ENCODE measurements at places on chromosomes 16 and 17.
A peak's percentile ranks its signal among the peaks of the same experiment; 100 is the strongest.

DNA sequence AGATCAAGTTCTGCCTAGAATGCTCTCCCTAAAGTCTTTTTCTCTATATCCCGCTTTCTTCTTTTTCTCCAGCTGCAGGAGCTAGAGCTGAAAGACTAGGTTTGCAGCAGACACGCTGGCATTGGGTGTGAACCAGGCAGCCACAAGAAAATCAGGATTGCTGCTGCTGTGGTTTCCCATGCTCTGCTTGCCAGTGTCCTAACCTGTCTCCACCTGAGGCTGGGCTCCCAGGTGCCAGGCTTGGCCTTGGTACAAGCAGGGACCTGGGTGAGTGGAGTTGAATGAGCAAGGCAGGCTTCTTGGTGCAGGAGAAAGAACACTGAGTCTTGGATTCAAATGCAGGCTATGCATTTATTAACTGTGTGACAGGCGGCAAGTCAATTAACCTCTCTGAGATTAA, 440.3 kb upstream of the MAF start:
- DNase-seq: no peak

GRCh38 chr16:48317614-48318315, 67.4 kb downstream of the SIAH1 start:
- DNase-seq: peak; percentile 93

GRCh38 chr17:81398832-81399411, 3.7 kb downstream of the BAHCC1 start:
- DNase-seq: peak; percentile 70

GRCh38 chr17:33285413-33285812, 7.7 kb downstream of the ASIC2 start:
- DNase-seq: no peak

DNA sequence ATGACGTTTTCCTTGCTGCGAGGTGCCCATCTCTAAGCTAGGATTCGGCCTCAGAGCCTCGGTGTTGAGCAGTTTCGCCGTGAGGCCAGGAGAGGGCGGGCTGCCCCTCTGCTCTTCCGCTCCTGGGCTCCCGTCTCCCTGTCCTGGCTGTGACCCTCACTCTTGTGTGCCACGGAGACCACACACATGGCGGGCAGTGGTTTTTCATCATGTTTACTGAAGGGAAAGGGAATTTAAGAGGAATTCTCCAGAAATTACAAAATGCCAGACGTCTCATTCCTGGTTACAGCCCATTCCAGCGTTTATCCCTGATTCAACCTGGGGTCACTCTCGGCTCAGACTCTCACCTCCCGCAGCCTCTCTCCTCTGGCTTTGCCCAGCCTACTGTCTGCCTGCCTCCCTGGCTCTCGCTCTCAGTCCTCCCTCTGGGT, 96.8 kb upstream of the ELAC2 start:
- peak; percentile 55 for DNase-seq

DNA sequence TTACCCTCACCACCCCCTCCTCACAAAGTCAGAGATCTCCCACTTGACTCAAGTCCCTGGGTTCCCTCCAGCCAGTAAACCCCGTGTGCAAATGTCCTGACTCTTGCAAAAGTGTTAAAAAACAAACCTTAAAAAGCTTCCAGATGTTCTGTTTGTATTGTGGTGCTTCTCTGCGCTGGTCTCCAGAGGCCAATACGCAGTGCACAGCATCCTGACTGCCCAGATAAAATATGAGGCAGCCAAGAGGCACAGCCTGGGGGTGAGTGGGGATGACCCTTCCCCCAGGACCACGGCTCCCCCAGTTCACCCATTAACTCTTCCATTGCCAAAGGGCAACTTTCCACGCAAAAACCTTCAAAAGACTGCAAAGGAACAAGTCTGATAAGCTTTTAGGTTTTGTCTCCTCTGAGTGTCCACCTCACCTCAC, 291.8 kb downstream of the SOX9 start:
- DNase-seq: no peak

GRCh38 chr17:76384222-76384986, at the start of gene SPHK1:
Gene SPHK1 (plus strand): TSS chr17:76384609. CDS start chr17:76385645, 1,036 bp downstream.
- peak; percentile 84 for DNase-seq

DNA sequence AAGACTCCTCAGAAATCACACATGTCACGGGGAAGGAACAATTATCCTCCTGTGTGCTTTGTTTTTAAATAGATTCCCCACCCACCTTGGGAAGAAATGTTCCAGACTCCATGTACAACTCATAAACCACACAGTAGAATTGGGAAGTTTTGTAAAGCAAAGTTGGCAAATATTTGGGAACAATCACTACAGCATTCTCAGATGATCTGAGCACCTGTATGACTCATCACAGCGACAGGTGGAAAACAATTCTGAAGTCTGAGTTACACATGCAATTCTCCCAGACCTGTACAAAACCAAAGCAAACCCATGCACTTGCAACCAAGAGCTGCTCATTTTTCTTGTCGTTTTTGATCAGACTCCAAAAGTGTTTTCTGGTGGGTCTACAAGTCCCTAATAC, 14.4 kb upstream of the MYLK3 start:
- DNase-seq: no peak

- DNase-seq: no peak
Measured at GRCh38 chr16:11978080-11978479, 1.5 kb downstream of the SNX29 start.

GRCh38 chr16:55273356-55273755, 50.6 kb upstream of the IRX6 start:
- DNase-seq: no peak

- no peak for DNase-seq
Measured at GRCh38 chr17:78592991-78593329, 15.8 kb upstream of the DNAH17 start.

GRCh38 chr16:24800586-24800985, 45.2 kb upstream of the SLC5A11 start:
- DNase-seq: no peak

DNA sequence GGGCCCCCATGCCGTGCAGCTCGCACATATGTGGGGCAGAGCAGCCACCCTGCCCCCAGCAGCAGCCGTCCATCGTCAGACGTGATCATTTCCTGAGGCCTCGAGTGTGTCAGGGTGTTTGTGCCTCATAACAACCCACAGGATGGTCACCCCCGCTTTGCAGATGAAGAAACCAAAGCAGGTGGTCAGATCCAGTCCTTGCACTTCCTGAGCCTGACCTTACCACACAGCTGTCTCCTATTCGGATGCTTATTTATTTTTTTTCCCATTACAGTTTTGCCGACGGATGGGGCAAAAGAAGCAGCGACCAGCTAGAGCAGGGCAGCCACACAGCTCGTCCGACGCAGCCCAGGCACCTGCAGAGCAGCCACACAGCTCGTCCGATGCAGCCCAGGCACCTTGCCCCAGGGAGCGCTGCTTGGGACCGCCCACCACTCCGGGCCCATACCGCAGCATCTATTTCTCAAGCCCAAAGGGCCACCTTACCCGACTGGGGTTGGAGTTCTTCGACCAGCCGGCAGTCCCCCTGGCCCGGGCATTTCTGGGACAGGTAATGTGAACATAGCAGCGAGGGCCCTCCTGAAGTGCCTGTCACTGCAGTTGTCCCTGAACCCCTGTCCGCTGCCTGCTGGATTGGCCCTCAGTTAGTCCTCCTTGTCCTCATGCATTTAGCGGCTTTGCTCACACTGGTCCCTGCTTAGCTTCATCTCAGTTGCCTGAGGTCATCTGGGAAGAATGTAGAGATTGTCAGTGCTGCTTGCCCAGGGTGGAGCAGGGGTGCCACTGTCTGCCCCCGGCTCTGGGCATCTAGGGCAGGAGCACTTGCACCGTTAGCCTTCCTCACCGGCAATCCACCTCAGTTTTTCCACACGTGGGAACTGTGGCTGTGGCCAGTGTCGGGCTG, 1.4 kb downstream of the MPG start:
- peak; percentile 68 for DNase-seq

DNA sequence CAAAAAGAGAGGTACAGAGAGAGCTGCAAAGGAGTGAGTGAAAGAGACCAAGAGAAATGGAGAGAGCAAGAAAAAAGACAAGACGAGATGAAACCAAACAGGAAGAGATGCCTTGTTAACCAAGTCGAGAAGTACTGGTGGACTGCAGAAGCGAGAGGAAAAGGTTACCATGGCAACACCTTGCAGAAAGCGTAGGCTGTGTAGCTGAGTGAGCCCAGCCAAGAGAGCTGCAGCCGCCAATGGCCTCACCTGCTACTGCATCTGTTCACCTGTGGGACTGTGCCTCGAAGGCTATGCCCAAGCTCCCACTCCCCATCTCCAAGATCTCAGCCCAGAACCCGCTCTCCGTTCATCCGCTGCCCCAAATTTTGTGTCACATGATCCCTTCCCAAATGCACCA, 161.3 kb downstream of the SLC39A11 start:
- peak; percentile 10 for DNase-seq

DNA sequence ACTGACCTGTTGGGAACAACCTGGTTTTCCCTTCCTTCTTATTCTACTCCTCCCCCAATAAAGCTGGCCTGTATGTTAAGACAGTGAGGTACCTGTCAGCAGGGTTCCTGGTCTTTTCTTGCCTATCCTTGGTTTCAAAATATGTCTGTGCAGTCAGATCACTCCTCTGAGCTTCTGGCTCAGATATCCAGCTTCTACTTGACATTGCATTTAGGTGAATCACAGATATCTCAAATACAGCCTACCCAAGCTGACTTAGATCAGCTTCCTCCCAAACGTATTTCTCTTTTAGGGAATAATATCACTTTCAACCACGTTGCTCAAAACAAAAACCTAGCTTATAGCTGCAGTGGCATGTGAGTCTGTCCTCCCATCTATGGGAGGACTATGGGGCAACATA, 48.7 kb downstream of the TEX14 start:
- no peak for DNase-seq

DNA sequence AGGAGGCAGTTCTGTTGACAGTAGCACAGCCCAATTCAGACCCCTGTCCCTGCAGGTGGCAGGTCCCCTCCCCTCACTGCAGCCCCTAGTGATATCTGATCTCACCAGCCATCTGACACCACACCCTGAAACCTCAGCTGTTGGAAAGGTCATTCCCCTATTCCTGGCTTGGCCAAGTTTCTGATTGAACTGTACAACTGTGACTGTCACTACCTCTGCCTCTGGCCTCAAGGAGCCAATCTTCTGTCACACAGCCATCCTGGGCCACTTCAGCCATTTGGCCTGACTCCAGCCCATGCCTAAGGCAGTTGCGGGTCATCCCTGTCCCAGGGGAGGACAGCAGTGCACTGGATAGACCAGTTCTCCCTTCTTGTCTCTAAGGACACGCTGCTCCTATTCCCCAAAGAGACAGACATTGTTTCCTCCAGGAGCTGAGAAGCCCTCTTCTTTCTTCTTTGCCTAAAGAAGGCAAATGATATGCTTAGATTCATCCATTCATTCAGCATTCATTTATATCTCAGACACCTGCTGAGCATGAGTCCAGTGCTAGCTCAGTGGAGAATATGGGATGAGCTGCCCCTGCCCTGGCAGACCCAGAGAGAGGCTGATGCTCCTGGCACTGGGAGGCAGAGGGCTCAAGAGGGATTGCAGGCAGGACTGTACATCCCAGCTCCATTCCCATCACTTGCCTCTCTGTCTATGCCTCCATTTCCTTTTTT, 4.6 kb upstream of the ALDOA start:
- DNase-seq: no peak

DNA sequence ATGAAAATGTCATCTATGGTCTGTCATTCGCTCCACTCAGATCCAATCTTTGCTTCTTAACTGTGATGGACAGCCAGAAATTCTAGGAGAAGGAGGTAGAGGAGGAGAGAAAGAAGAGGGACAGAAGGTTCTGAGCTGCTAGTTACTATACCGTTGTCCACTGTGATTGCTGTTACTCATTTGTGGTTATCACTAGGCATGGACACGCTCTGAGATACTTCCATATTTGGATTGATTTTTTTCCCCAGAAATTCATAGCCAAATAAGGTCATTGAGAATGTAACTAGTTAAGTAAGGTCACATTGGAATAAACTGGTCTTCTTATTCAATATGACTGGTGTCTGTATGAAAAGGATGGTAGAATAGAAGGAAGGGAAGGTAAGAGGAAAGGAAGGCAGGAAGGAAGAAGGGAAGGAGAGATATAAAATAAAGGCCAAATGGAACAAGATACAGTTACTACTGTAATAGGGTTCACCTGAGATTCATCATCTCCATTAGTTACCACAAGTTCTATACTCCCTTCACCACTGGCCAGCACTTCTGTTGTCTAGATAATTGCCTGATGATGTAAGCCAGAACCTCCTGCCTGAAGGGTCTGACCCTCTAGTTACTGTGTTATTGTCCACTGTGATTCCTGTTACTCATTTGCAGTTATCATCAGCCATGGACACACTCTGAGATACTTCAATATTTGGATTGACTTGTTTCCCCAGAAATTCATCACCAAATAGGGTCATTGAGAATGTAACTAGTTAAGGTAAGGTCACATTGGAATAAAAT, 2.9 kb downstream of the KRTAP9-7 start:
- DNase-seq: no peak

DNA sequence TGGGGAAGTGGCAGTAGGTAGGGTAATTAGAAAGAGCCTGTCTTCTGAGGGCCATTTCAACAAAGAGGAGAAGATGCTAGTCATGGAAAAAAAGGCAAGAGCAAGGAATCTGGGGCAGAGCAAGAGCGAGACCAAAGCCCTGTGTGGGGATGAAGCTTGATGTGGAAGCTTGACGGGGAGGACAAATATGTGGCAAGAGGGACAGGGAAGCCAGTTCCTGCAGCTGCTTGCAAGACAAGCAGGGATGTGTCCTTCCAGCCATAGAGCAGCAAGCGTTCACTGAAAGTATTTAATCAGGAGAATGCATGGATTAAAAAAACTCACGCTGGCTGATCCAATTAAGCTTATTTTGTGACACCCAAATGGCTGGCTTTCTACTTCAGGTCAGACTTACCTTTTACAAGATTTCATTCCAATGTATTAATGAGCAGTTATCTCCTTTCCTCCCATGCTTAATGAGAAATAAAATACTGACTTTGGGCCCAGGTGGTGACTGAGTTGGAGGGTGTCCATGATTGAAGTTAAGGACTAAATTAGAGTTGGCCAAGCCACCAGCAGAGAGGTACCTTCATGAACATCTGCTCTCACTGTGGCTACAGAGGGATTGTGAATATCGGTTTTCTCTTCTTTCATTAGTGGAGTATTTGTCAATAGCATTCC, 76.8 kb downstream of the ABCA8 start:
- DNase-seq: no peak

DNA sequence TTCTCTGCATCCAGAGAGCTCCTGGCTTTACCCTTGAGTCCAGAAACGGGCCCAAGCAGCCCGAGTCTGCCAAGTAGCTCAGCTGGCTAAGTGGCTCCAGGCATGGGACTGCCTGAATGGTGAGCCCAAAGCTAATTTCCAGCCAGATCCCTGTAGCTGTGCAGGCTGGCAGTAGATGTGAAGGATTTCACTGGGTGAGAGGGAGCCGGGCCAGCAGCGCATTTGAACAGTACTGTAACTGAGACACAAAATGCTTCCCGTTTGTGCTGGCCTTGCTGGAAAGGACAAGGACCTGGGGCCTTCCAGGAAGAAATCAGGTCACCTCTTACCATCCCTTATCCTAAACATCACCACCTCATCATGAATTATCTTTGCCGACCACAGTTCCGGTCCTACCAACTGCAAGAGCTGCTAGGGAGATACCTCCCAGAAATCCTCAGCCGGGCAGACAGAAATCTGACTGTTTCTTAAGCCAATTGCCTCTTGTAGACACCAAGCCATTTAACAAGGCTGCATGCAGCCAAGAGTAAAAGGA, 3.7 kb downstream of the TIMP2 start:
- DNase-seq: no peak

- no peak for DNase-seq
Measured at GRCh38 chr16:87561200-87562105, 40.9 kb upstream of the JPH3 start.
